ENCODE measurements at places on chromosomes 2 and 18.

GRCh38 chr18:47191961-47192360, 15.8 kb upstream of the IER3IP1 start:
- H3K4me3 ChIP-seq, result no peak overlapping the region

DNA sequence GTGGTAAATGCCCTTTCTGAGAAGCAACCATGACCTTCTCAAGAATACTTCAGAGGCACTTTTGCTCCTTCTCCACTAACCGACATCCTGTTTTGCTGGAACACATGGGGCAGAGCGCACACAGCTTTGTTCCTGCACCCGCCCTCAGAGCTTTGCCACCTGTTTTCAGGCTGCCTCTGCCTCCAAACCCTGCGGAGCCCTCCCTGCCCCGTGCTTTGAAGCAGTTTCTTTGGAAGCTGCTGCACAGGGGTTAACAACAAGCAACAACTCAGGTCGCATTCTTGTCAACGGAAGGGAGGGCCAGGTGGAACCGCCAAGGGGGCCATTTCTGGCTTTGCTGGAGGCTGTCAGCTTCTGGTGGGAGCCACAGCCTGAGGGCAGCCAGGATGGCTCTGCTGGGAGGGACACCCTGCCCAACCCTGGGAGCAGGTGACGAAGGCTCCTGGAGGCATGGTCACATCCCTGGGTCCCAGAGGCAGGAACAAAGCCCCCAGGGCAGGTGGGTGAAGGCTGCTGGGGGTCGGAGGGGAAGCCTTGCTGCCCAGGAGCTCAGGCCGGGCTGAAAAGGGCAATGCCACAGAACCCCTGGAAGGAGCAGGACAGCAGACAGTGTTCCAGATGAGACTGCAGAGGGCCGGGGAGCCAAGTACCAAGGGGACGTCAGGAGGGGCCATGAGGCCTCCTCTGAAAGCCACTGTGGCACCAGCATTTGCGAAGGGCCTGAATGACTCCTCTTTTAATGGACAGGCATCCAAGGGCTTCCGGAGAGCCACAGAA, 46.8 kb downstream of the MRPS5 start:
- peaks cover 7% of the 10 kb centered on the region for H3K4me1 ChIP-seq
- no peak for DNase-seq
- peaks cover 79% of the 10 kb centered on the region for H3K27me3 ChIP-seq
- no peaks in the 10 kb centered on the region for H3K36me3 ChIP-seq
- no peak overlapping the region for H3K4me3 ChIP-seq

- no peaks in the 10 kb centered on the region for H3K36me3 ChIP-seq
- H3K4me3 ChIP-seq, result no peak overlapping the region
- H3K27ac ChIP-seq, result no peak overlapping the region
- peaks cover 6% of the 10 kb centered on the region for H3K27me3 ChIP-seq
- no peaks in the 10 kb centered on the region for H3K4me1 ChIP-seq
These were observed 45.6 kb downstream of the ONECUT2 start for GRCh38 chr18:57480733-57481132.

- peaks cover 8% of the 10 kb centered on the region for H3K36me3 ChIP-seq
- peaks cover 6% of the 10 kb centered on the region for H3K27me3 ChIP-seq
- peak; percentile 65 for DNase-seq
- peaks cover 9% of the 10 kb centered on the region for H3K4me1 ChIP-seq
These were observed 213.6 kb downstream of the TNS1 start for GRCh38 chr2:217789003-217789735.

DNA sequence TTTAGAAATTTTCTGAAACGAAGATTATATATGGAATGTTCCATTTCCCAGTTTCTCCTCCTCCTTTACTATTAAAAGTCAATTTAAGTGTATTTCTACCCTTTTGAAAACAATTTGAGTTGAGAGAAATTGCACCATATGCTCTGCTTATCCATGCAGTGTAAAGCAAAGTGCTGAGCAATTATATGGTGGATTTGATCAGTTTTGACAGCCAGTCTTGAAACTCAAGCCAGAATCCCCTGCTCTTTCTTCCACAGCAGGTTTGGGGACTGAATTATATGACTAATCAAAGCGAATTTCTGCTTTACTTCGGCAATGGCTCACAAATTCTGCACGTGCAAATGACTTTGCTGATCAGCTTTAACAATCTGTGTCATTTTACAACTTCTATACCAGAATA, 1183.6 kb downstream of the LRP1B start:
- H3K4me1 ChIP-seq, result no peaks in the 10 kb centered on the region
- DNase-seq, result no peak
- no peaks in the 10 kb centered on the region for H3K27me3 ChIP-seq
- no peak overlapping the region for H3K27ac ChIP-seq
- H3K4me3 ChIP-seq, result no peak overlapping the region
- no peaks in the 10 kb centered on the region for H3K36me3 ChIP-seq

GRCh38 chr2:151251012-151251411, 10.7 kb downstream of the RBM43 start:
- H3K27me3 ChIP-seq, result no peaks in the 10 kb centered on the region
- no peak overlapping the region for H3K4me3 ChIP-seq
- H3K36me3 ChIP-seq, result peaks cover 2% of the 10 kb centered on the region
- H3K27ac ChIP-seq, result peak overlapping the region; percentile 67
- DNase-seq, result peak; percentile 65
- H3K4me1 ChIP-seq, result no peaks in the 10 kb centered on the region

GRCh38 chr2:181070119-181070835, 89.9 kb downstream of the UBE2E3 start:
- peak; percentile 80 for DNase-seq
- peaks cover 2% of the 10 kb centered on the region for H3K4me1 ChIP-seq
- H3K27me3 ChIP-seq, result no peaks in the 10 kb centered on the region
- H3K27ac ChIP-seq, result no peak overlapping the region

- no peaks in the 10 kb centered on the region for H3K27me3 ChIP-seq
- peaks cover 5% of the 10 kb centered on the region for H3K4me1 ChIP-seq
- no peak for DNase-seq
- H3K36me3 ChIP-seq, result no peaks in the 10 kb centered on the region
These were observed 5.8 kb upstream of the ITGAV start for GRCh38 chr2:186584053-186584452.

GRCh38 chr2:171409436-171409971, 24.3 kb downstream of the METTL8 start:
- H3K36me3 ChIP-seq, result no peaks in the 10 kb centered on the region
- DNase-seq, result peak; percentile 41
- H3K27ac ChIP-seq, result peak overlapping the region; percentile 45
- no peaks in the 10 kb centered on the region for H3K27me3 ChIP-seq
- peaks cover 3% of the 10 kb centered on the region for H3K4me1 ChIP-seq

GRCh38 chr2:144515696-144516410, 4.1 kb downstream of the ZEB2 start:
- H3K36me3 ChIP-seq, result peaks cover 6% of the 10 kb centered on the region
- peak; percentile 64 for DNase-seq
- peak overlapping the region; percentile 86 for H3K27ac ChIP-seq
- peaks cover 11% of the 10 kb centered on the region for H3K4me1 ChIP-seq
- H3K4me3 ChIP-seq, result peak overlapping the region; percentile 88

DNA sequence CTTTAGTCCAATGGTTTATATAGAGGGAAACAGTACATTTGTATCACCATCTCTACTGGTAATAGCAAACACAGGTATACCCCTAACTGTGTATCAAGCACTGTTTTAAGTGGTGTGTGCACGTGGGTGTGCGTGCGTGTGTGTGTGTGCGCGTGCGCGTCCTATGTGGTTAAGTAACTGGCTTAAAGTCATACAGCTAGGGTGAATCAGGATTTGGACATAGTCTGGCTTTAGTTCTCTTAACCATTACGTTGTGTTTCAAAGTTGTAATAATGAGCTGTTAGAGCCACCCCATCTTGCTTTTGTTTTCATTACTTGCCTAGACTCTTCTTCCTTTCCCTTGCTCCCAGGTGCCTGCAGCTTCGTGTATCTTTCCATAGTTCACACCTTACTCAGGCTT, 2.1 kb downstream of the HADHB start:
- peak overlapping the region; percentile 88 for H3K4me3 ChIP-seq
- no peak overlapping the region for H3K27ac ChIP-seq
- peaks cover 5% of the 10 kb centered on the region for H3K4me1 ChIP-seq
- no peaks in the 10 kb centered on the region for H3K36me3 ChIP-seq

- H3K27ac ChIP-seq, result no peak overlapping the region
- DNase-seq, result no peak
- H3K36me3 ChIP-seq, result peaks cover 5% of the 10 kb centered on the region
These were observed 68.6 kb downstream of the BARD1 start for GRCh38 chr2:214740867-214741395.

DNA sequence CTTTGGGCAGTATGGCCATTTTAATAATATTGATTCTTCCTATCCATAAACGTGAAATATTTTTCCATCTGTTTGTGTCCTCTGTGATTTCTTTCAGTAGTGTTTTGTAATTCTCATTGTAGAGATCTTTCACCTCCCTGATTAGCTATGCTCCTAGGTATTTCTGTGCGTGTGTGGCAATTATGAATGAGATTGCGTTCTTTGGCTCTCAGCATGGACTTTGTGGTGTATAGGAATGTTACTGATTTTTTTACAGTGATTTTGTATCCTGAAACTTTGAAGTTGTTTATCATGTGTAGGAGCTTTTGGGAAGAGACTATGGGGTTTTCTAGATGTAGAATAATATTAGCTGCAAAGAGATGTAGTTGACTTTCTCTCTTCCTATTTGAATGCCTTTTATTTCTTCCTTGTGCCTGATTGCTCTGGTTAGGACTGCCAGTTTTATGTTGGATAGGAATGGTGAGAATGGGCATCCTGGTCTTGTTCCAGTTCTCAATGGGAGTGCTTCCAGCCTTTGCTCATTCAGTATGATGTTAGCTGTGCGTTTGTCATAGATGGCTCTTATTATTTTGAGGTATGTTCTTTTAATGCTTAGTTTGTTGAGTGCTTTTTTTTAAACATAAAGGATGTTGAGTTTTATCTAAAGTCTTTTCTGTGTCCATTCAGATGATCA, 27.0 kb upstream of the THUMPD2 start:
- H3K36me3 ChIP-seq, result no peaks in the 10 kb centered on the region
- no peak overlapping the region for H3K4me3 ChIP-seq
- no peaks in the 10 kb centered on the region for H3K27me3 ChIP-seq
- DNase-seq, result peak; percentile 47
- H3K27ac ChIP-seq, result peak overlapping the region; percentile 25

- peak; percentile 10 for DNase-seq
- H3K36me3 ChIP-seq, result no peaks in the 10 kb centered on the region
- no peaks in the 10 kb centered on the region for H3K4me1 ChIP-seq
These were observed 38.1 kb downstream of the SCN2A start for GRCh38 chr2:165277295-165277694.

- no peaks in the 10 kb centered on the region for H3K27me3 ChIP-seq
- no peaks in the 10 kb centered on the region for H3K36me3 ChIP-seq
- DNase-seq, result no peak
These were observed 47.6 kb downstream of the CCDC85A start for GRCh38 chr2:56231361-56231760.

GRCh38 chr2:118622913-118623312, 224.5 kb downstream of the EN1 start:
- no peak for DNase-seq
- no peak overlapping the region for H3K27ac ChIP-seq
- no peaks in the 10 kb centered on the region for H3K27me3 ChIP-seq

GRCh38 chr18:33749834-33750233, 171.8 kb downstream of the ASXL3 start:
- H3K27ac ChIP-seq, result no peak overlapping the region
- peaks cover 2% of the 10 kb centered on the region for H3K4me1 ChIP-seq
- H3K4me3 ChIP-seq, result no peak overlapping the region
- no peaks in the 10 kb centered on the region for H3K27me3 ChIP-seq
- no peak for DNase-seq
- no peaks in the 10 kb centered on the region for H3K36me3 ChIP-seq

DNA sequence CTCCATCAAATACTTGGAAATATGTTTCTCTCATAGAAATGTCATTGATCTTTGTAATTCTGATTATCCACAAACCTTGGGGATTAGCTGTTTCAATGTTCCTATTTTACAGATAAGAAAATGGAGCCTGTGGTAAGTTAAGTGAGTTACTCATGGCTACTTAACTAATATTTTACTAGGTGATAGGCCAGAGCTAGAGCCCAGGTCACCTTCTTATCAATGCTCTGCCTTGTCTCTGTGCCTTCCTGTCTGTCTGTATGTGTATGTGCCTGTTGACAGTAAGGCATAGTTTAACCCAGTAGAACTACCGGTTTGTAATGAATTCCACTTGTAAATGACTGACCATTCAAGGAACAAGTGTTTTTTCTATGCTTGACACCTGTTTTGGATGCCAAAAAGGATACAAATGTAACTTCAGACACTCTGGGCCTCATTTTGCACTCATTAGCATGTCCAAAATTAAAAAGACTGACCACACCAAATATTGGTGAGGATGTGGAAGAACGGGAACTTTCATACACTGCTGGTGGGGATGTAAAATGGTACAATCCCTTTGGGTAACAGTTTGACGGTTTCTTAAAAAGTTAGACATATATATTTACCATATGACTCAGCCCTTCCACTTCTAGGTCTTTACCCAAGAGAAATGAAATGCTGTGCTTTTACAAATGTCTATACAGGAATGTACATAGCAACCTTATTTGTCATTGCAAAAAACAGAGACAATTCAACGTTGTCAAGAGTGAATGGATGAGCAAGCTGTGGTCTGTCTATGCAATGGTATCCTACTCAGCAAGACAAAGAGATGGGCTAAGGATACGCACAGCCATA, 19.6 kb upstream of the IL1A start:
- H3K27ac ChIP-seq, result peak overlapping the region; percentile 11
- H3K4me1 ChIP-seq, result peaks cover 3% of the 10 kb centered on the region
- DNase-seq, result peak; percentile 93
- H3K27me3 ChIP-seq, result no peaks in the 10 kb centered on the region
- no peak overlapping the region for H3K4me3 ChIP-seq

DNA sequence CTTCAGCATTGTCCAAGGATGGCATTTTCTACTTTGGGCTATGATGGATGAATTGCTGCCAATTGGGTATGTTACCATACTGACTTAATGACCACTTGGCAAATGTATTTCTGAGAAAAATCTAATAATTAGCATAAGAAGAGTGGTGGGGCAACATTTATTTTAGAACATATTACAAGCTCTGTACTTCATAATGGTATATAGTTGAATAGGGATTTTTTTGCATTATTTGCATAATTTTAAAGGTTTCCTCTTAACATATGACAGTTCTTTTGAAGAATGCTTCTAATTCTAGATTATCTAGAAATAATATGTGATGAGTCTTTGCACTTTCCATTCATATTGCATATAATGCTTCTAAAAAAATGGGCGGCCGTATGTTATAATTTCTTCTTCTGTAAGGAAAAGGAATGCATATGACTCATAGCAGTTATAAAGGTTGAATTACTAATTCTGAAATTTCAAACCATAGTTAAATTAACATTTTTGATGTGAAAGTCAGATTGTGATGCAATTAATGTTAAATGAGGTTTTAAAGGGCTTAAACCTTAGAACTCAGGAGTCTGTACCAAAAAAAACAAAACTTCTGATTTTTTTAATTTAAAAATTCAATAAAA, 1652.3 kb upstream of the SLC39A10 start:
- H3K4me3 ChIP-seq, result no peak overlapping the region
- no peaks in the 10 kb centered on the region for H3K27me3 ChIP-seq
- no peak overlapping the region for H3K27ac ChIP-seq
- no peak for DNase-seq

- no peak for DNase-seq
- no peaks in the 10 kb centered on the region for H3K4me1 ChIP-seq
- H3K27ac ChIP-seq, result no peak overlapping the region
- peaks cover 6% of the 10 kb centered on the region for H3K36me3 ChIP-seq
- no peak overlapping the region for H3K4me3 ChIP-seq
These were observed 53.8 kb downstream of the RNF144A start for GRCh38 chr2:6970976-6971480.

Measured in mesenchymal stem cell (in vitro differentiated cells and primary cell).